ENCODE measurements at places on chromosomes 16 and 17.

DNA sequence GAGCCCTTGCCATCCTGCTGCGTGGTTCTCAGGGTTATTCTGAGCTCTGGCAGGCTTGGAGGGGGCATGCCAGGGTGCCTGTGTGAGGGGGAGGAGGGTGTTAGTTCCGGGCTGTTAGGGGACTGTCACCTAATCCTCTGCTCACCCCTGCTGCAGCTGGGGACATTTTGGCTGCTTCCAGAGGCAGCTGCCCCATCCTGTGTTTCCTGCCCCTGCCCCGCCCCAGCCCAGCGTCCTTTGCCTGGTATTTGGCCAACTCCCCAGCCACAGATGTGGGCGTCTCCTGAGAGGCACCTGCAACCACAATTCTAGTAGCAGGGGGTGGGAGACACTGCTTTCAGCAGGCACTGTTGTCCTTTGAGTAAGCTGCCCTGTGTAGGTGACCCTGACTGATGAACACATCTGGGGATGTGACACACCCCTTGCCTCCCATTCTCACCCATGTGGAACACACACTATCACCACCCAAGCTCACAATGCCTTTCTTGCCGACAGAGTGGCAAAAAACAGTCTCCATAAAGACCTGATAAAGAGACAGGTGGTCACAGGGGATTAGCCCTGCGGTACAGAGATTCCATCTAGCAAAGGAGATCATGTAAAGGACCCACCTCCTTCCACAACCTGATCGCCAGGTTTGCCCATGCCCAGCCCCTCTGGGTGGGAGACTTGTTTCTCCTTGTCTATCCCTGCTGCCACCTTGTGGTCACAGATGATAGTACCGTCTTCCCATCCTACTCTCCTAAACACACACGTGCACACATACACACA is at the start of gene CHRNE:
TSS of gene CHRNE (minus strand) at position 48 of the 768 bp plus-strand sequence. CDS start at position 13, 35 bp downstream.
- no peak for DNase-seq
- no peaks in the 10 kb centered on the region for H3K27me3 ChIP-seq
- no peak within 1 kb of the TSS for H3K4me3 ChIP-seq
- peaks cover 32% of the 10 kb centered on the region for H3K4me1 ChIP-seq

DNA sequence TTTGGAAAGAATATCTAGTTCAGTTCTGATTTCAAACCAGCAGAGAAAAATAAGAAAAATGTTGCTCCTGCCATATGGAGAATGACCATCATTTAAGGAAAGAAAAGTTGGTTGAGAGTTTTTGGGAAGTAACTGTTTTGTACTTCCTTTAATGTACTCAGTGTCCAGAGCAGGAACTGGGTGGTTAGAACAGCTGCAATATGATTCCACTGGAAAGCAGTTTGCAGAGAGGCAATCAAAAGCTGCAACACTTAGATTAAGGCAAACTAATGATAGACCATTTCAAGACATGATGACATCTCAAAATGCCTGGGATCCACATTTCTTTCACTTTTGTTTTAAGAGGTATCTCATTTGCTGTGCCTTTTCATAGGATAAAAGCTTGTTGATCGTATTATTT is 313.3 kb upstream of the HSBP1 start:
- no peak overlapping the region for H3K4me3 ChIP-seq
- H3K27ac ChIP-seq = no peak overlapping the region
- no peaks in the 10 kb centered on the region for H3K4me1 ChIP-seq

DNA sequence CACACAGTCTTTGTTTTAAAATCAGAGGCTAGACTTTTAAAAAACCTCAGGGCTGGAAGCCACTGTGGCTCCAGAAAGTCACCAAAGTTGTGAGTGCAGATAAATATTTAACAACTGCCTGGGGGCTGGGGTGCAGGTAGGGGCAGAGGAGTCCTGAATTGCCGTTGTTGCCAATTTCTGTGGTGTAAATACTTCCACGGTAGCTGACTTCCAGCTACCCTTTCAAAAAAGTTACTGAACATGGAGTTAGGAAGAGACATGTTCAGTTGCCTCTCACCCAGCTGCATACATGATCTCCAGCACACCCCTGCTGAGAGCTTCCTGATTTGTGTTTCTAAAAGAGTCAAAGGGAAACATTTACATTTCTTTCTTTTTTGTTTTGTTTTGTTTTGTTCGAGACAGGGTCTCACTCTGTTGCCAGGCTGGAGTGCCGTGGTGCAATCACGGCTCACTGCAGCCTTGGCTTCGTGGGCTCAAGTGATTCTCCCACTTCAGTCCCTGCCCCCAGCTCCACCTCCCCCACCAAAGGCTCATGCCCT is 58.7 kb downstream of the PLXDC1 start:
- H3K4me3 ChIP-seq = no peak overlapping the region
- H3K36me3 ChIP-seq = no peaks in the 10 kb centered on the region
- DNase-seq = no peak
- H3K27ac ChIP-seq = no peak overlapping the region
- peaks cover 20% of the 10 kb centered on the region for H3K4me1 ChIP-seq

GRCh38 chr17:82234211-82235055 is 5.6 kb downstream of the SLC16A3 start:
- no peak for DNase-seq
- H3K4me1 ChIP-seq = peaks cover 87% of the 10 kb centered on the region
- H3K4me3 ChIP-seq = no peak overlapping the region
- H3K27me3 ChIP-seq = no peaks in the 10 kb centered on the region
- H3K27ac ChIP-seq = no peak overlapping the region

DNA sequence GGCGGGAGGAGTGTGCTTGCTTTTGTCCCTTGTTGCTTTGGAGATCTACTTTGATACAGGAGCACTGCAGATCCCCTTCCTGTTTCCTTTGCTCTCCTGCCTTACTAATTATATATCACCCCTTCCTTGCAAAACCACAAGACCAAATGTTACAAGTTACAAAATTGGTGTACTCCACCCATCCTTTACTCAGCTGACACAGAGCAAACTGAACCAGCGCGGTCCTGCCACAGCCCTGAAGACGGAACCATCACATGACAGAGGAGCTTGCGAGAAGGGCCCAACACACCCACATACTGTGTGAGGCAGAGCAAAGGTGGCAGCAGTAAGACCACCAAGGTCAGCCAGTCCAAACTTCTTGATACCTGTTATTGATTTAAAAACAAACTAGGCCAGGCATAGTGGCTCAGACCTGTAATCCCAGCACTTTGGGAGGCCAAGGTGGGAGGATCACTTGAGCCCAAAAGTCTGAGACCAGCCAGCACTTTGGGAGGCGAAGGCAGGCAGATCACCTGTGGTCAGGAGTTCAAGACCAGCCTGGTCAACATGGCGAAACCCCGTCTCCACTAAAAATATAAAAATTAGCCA is 33.2 kb downstream of the CYTH1 start:
- peaks cover 47% of the 10 kb centered on the region for H3K4me1 ChIP-seq
- DNase-seq = no peak
- H3K27me3 ChIP-seq = no peaks in the 10 kb centered on the region
- no peaks in the 10 kb centered on the region for H3K36me3 ChIP-seq
- H3K27ac ChIP-seq = peak overlapping the region; percentile 92
- no peak overlapping the region for H3K4me3 ChIP-seq

- H3K36me3 ChIP-seq = no peaks in the 10 kb centered on the region
- peaks cover 9% of the 10 kb centered on the region for H3K27me3 ChIP-seq
- no peak overlapping the region for H3K27ac ChIP-seq
- H3K4me1 ChIP-seq = peaks cover 60% of the 10 kb centered on the region
- no peak for DNase-seq
- peak overlapping the region; percentile 75 for H3K4me3 ChIP-seq
These were observed 2.0 kb downstream of the CBX4 start for GRCh38 chr17:79836972-79837887.

GRCh38 chr17:17696085-17696484 is 14.8 kb downstream of the RAI1 start:
- no peak overlapping the region for H3K4me3 ChIP-seq
- H3K27me3 ChIP-seq = no peaks in the 10 kb centered on the region
- no peaks in the 10 kb centered on the region for H3K36me3 ChIP-seq

DNA sequence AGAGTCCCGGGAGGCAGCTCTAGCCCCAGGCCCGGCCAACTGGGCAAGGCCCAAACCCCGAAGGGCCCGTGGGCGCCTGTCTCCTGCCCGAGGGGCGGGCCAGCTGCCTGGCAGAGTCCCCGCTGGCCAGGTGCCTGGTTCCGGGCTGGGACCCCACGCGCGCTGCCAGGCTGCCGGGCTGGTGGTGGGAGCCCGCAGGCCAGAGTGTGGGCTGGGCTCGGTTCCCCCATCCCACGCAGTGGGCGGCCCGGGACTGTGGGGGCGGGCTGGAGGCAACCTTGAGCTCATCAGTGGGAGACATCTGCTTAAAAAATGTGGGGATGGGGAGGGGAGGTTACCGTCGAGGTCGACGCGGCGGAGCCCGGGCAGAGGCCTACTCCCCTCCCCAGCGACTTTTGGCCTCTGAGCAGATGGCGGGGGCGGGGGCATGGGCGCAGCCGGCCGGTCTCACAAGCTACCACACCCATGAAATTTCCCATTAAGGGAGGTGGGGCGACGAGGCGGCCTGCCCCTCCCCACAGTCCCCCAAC is 176.4 kb upstream of the GSE1 start:
- H3K4me1 ChIP-seq = peaks cover 31% of the 10 kb centered on the region
- H3K27me3 ChIP-seq = no peaks in the 10 kb centered on the region
- H3K4me3 ChIP-seq = peak overlapping the region; percentile 12
- H3K36me3 ChIP-seq = no peaks in the 10 kb centered on the region

GRCh38 chr17:62880120-62880519 is 72.0 kb upstream of the MARCHF10 start:
- no peaks in the 10 kb centered on the region for H3K36me3 ChIP-seq
- no peaks in the 10 kb centered on the region for H3K27me3 ChIP-seq
- peaks cover 5% of the 10 kb centered on the region for H3K4me1 ChIP-seq
- H3K4me3 ChIP-seq = no peak overlapping the region
- no peak for DNase-seq

DNA sequence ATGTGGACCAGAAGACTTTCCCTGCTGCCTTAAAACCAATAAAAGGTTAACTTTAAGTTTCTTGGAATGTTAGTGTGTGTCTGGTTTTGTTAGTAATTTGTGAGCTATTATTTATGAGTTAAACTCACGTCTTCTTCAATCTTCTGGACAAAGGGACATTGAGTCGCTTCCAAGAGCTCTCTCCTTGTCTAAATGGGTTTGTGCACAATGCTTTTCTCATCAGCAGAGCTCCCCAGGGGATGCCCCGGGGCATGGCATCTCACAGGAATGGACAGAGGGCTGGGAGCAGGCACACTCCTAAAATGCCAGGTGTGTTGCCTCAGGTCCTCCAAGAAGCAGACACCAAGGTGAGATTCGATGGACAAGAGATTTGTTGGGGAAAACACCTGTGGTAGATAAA is 90.5 kb downstream of the RGS9 start:
- no peaks in the 10 kb centered on the region for H3K36me3 ChIP-seq
- H3K27me3 ChIP-seq = no peaks in the 10 kb centered on the region
- H3K4me3 ChIP-seq = no peak overlapping the region
- DNase-seq = no peak
- H3K4me1 ChIP-seq = peaks cover 17% of the 10 kb centered on the region
- no peak overlapping the region for H3K27ac ChIP-seq

DNA sequence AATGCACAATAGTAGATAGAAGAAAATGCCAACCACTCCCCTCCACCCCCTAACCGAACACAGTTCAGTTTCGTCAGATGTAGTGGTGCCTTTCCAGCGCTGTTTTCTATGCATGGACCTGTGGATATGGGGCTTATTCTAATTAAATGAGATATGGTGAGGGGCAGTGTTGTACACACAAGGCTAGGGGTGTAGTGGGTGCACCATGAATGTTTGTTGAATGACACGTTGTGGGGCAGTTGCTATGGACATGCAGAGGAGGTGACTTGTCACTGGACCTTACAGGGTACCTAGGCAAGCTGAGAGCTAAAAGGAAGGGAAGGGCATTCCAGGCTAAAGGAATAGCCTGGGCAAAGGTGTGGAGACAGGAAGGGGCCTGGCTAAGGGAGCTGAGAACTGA is 3.4 kb downstream of the PDK2 start:
- no peaks in the 10 kb centered on the region for H3K27me3 ChIP-seq
- DNase-seq = no peak
- no peak overlapping the region for H3K4me3 ChIP-seq

GRCh38 chr16:69277413-69277812 is 33.7 kb upstream of the VPS4A start:
- peak overlapping the region; percentile 36 for H3K27ac ChIP-seq
- H3K4me1 ChIP-seq = peaks cover 34% of the 10 kb centered on the region

GRCh38 chr17:70067134-70067533 is 7.9 kb upstream of the KCNJ16 start:
- no peaks in the 10 kb centered on the region for H3K4me1 ChIP-seq
- DNase-seq = no peak
- H3K27me3 ChIP-seq = no peaks in the 10 kb centered on the region
- no peak overlapping the region for H3K27ac ChIP-seq
- H3K36me3 ChIP-seq = no peaks in the 10 kb centered on the region

DNA sequence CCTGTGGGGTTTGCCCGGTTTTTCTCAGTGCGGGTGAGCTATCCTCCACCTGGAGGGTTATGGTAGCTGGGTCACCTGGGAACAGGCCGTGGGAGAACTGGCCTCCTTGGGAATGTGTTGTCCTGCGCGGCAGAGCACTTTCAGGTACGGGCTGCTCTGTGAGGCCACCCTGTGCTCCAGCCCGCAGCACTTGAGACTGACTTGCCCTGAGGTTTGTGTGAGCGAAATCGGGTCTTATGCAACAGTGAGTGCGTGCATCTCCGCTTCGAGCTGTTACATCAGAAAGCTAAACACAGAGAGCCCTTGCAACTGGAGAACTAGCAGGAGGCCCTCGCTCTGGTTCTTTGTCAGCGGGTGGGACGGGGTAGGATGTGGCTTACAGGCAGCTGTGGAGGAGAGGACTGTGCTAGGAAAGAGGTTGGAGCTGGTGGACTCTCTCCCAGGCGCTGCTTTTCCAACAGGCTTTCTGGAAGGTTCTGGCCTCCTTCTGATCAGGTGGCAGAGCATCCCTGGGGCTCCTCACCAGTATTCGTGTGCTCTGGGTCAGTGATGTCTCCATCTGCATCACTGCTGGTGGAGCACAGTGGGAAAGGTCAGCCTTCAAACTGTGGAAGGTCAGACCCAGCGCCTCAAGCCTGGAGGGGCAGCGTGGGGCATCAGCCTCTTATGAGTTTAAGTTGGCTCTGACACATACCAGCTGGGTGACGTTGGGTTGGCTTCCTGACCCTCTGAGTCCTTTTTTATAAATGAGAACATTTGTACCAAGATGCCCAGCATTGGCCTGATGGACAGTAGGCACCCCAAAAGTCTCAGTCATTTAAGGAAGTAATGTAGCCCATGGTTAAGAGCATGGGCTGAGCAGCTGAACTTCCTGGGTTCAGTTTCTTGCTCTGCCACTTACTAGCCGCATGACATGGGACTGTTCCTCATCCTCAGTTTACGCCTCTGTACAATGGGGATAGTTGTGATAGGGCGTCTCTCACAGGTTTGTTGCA is 76.3 kb downstream of the KSR1 start:
- no peaks in the 10 kb centered on the region for H3K36me3 ChIP-seq
- H3K4me3 ChIP-seq = no peak overlapping the region
- peaks cover 57% of the 10 kb centered on the region for H3K4me1 ChIP-seq
